ENCODE measurements at places on chromosomes 7 and 10. TPM values are rescaled to one million over a fixed set of nuclear protein-coding genes. Genes with fewer than 3 reads are reported as not detected.

KAZALD1 gene
- 71.5 TPM for total RNA-seq

HSPA14 gene
- 19.7 TPM for total RNA-seq

TBXAS1 gene
- total RNA-seq, result 2.4 TPM

SCRN1 gene
- total RNA-seq, result 93.1 TPM

UCMA gene
- total RNA-seq, result not detected

PCDH15 gene
- total RNA-seq, result 0.08 TPM

PRSS37 gene
- total RNA-seq, result not detected

PRPS1L1 gene
- total RNA-seq, result not detected

Measured in fibroblast of the aortic adventitia (primary cell).